ENCODE measurements at places on chromosomes 13 and 19.

DNA sequence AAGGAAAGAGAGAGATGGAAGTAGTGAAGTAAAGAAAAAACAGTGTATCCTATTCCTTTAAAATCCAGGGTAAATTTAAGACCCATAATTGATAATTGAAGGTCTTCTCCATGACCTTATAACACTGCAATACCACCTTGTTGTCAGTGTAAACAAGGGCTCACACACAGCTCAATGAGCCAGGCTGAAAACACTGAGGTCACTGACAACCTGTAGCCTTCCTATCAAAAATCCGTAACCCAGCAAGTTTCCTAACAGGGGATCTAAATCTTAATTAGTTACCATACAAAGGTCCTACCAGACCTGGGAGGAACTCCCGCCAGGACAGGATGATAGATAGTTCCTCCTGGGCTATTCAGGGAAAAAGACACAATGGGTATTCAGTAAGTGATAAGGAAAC is 1677.1 kb downstream of the OLFM4 start:
- no peak for DNase-seq

GRCh38 chr13:33913829-33914228 is 95.9 kb downstream of the RFC3 start:
- no peak for DNase-seq

DNA sequence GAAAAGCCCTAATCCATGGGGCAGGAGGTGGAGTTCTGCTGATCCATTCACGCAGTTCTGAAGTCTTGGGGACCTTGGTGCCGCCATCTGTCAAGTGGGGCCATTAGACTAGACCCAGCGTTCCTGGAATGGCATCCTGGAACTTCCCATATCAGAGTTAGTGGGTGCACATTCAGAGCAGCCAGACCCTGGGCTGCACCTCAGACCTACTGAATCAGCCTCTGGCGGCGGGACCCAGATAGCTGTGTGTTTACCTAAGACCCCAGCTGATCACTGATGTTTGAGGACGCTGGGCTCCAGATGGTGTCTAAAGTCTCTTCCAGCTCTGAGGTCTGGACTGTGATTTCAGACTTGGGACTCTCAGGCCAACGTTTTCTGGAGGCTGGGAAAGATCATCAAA is 12.8 kb downstream of the POP4 start:
- DNase-seq, result no peak

DNA sequence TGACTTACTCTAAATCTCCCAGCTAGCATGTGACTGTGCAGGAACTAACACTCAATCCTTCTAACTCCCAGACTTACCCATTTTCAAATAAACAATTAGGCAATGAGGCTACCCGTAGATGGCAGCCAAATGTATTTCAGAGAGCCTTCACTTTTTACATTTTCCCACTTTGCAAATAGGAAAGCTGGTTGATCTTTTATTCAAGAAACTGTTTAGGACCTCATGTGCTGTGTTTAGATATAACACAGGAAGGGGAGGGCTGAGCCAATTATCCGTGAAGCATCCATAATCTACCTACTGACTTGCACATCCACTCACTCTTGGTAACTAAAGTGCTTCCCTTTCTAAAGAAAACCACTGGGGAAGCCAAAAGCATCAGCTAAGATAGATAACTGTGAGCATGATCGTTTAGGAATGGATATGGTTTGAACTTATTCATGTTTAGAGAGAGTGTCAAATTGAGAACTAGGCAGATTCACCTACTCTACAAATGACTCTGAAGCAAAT is 33.4 kb downstream of the MBNL2 start:
- no peak for DNase-seq

GRCh38 chr13:95250961-95251360 is 50.3 kb downstream of the ABCC4 start:
- peak; percentile 68 for DNase-seq

Measured in suppressor macrophage treated with lipopolysaccharide for 4 hours (primary cell).